ENCODE measurements at places on chromosomes 4 and X.

DNA sequence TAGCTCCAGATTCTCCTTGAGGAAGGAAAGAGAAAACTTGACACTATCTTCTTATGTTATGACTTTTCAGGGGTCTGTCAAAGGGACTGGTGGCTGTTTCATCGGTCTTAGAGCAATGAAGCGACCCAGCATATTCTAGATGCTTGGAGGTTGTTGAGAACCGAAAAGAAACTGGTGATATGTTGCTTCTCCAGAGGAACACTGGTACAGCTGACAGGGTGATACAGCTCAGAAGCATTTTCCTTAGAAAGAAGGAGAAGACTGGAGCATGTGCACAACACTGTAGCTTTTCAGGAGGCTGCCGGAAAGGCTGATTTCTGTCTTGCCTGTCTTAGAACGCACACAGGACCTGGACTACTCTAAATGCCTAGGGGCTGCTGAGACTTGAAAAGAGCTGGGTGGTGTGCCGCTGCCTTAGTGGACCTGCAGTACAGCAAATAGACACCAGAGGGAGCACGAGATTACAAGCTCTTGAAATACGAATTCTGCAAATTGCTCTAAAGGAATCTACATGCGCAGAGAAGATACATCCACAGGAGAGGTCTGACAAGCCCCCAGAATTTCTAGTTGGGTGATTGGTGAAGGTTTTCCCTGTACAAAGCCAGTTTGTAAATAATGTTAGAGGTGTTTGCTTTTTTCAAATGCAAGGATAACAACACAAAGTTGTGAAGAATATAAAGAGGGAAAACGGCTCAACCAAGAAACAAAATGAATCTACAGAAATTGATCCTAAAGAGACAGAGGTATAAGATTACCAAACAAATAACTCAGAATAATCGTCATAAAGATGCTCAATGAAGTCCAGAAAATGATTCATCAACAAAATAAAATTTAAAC is 223.1 kb upstream of the DMD start:
- DNase-seq: peak; percentile 1

GRCh38 chr4:152586668-152587067 is 50.8 kb upstream of the FBXW7 start:
- DNase-seq: no peak

GRCh38 chr4:165222651-165222994 is 15.3 kb downstream of the KLHL2 start:
- DNase-seq: no peak

DNA sequence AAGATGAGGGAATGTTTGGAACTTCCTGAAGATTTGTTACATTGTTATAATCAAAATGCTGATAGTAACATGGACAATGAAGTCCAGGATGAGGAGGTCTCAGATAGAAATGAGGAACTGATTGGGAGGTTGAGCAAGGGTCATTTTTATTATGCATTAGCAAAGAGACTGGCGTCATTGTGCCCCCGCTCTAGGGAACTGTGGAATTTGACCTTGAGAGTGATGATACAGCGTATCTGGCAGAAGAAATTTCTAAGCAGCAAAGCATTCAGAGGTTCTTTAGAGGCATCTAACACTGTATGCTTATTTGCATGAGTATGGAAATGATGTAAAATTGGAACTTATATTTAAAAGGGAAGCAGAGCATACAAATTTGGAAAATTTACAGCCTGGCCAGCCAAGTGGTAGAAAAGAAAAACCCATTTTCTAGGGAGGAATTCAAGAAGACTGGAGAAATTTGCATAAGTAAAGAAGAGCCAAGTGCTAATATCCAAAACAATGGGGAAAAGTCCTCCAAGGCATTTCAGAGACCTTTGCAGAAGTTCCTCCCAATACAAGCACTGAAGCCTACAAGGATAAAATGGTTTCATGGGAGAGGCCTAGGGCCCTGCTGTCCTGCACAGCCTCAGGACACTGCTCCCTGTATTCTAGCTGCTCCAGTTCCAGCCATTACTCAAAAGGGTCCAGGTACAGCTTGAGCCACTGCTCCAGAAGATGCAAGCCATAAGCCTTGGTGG is 483.0 kb upstream of the NDST4 start:
- no peak for DNase-seq

GRCh38 chr4:188127214-188127874 is 11.9 kb upstream of the TRIML1 start:
- DNase-seq: no peak

DNA sequence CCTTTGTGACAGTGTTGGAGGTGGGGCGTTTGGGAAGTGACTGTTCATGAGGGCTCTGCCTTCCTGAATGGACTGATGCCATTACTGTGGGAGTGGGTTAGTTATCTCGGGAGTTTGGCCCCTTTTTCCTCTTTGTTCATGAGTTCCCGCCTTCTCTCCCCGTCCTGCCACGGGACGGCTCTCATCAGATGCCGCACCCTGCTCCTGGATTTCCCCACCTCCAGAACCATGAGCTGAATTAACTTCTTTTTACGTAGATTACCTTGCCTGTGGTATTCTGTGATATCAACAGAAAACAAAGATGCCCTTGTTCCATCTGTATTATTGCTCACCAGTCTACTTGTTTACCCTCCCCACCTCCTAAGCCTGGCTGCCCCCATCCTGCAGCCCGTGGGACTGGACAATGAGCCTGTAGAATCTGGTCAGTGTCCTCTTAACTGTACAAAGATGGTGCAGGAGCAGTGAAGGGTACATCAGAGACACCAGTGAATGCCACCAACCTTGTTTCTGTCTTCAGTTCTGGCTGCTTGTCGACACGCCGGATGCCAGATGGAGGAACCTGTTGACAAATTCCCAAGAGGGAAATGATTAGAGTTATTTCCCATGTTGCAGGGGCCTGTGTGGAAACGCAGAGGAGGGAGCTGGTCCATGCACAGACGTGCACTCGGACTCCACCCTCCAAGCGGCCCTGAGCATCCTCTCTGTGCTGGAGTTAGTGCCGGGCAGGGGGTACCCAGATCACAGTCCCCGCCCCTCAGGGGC is 104.7 kb downstream of the ABLIM2 start:
- DNase-seq: peak; percentile 79

- no peak for DNase-seq
These were observed 238.1 kb downstream of the DHRSX start for GRCh38 chrX:2262668-2263055.

GRCh38 chr4:88163336-88163735 is 4.9 kb upstream of the ABCG2 start:
- no peak for DNase-seq

- DNase-seq: no peak
These were observed 3.0 kb upstream of the NDP start for GRCh38 chrX:43976205-43976604.

- DNase-seq: no peak
These were observed 144.2 kb upstream of the WDR1 start for GRCh38 chr4:10260777-10261176.

GRCh38 chr4:25928379-25929297 is 14.6 kb downstream of the SMIM20 start:
- DNase-seq: no peak

GRCh38 chrX:1578511-1579173 is 12.8 kb upstream of the AKAP17A start:
- DNase-seq: no peak

DNA sequence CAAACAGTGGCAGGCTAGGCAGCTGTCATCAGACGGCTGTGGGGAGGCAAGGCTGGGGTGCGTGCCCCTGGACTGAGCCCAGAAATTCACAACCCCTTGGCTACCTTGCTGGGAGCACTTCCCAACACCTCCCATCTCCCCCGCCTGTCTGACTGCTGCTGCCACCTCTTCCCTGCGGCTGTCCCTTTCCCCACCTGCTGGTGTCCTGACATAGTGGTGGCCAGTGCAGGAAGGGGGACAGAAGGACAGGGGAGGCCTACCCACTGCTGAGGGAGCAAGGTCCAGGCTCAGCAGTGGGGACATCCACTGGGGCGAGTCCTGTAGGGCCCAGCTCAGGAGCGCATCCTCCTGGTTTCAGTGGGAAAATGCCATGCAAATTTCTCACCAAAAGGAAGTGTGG is 3.4 kb downstream of the ABCD1 start:
- no peak for DNase-seq

DNA sequence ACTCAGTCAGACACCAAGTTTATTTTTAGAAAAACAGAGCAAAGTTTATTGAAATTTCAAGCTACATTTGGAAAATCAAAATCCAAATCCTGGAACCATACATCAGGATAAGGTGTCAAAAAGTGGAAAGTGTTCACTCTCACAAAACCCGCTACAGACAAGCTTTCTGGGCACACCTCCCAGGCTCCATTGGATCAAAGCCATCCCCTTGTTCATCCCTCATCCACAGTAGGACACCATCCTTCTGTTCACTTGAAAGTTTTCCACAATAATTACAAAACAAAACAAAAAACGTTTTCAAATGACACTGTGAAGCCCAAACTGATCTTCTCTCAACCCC is 62.4 kb downstream of the TSC22D3 start:
- no peak for DNase-seq

DNA sequence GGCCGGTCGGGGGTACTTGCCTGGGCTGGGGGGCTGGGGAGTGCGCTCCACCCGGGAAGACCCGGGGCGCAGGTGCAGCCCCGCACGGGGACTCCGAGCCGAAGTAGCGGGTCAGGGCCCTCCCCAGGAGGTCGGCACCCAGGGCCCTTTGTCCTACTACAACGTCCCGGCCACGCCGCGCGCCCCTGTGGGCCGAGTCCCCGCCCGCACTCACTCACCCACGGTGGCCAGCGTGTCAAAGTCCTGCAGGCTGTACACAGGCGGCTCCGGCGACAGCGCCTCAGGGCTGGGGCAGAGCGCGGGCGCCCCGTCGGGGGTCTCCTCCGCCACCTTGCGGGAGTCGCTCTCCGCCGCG is 602 bp downstream of the PRKX start:
- DNase-seq: no peak

DNA sequence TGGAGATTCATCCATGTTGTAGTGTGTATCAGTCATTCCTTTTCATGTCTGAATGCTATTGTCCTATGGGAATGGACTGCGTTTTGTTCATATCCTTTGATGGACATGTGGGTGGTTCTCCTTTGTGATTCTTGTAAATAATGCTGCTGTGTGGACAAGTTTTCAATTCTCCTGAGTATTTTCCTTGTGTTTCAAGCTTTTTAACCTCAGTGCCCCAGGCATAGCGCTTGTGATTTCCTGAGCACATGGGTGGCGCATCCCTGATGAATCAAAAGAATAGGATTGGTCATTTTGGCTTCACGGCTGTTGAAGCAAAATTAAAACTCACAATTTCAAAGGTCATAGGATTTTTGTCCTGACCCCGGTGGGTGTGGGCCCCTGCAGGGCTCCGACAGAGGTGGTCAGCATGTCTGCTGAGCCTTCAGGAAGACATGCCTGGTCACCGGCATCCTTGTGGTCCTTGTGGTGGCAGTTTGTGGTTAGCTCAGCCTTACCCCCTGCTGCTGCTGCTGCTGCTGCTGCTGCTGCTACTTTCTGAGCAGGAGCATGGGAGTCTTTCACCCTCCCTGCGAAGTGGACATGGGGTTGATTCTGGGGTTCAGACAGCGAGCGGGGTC is 30.0 kb downstream of the SHROOM2 start:
- no peak for DNase-seq

DNA sequence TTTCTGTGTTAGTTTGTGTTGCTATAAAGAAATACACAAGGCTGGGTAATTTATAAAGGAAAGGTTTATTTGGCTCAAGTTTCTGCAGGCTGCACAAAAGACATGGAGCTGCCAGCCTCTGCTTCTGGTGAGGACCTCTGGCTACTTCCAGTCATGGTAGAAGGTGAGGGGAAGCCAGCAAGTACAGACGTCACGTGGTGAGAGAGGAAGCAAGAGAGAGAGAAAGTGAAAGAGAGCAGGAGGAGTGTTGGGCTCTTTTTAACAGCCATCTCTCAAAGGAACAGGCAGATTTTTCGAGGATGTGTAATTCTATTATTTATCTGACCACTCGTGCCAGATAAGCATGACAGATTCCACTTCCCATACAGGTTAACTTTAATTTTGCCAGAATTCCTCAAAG is 1199.1 kb downstream of the ADGRL3 start:
- no peak for DNase-seq

GRCh38 chrX:79371640-79372039 is 4.5 kb upstream of the ITM2A start:
- DNase-seq: no peak

DNA sequence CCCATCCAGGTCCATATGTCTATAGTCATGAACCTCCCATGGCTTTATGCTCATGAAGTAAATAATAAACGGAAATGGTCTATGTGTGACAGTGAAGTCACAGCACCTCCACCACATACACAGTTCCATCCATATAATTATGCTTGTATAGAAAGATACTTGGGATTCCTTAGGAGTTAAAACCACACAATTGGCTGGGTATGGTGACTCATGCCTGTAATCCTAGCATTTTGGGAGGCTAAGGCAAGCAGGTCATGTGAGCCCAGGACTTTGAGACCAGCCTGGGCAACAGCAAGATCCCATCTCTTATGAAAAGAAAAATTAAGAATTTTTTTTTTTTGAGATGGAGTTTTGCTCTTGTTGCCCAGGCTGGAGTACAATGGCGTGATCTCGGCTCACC is 55.6 kb upstream of the RBM47 start:
- DNase-seq: no peak

- DNase-seq: peak; percentile 0
These were observed 42.7 kb upstream of the RASSF6 start for GRCh38 chr4:73662709-73663546.

GRCh38 chrX:43140582-43140981 is 362.6 kb upstream of the PPP1R2C start:
- no peak for DNase-seq

GRCh38 chr4:75338352-75338880 is 175.8 kb downstream of the RCHY1 start:
- no peak for DNase-seq

DNA sequence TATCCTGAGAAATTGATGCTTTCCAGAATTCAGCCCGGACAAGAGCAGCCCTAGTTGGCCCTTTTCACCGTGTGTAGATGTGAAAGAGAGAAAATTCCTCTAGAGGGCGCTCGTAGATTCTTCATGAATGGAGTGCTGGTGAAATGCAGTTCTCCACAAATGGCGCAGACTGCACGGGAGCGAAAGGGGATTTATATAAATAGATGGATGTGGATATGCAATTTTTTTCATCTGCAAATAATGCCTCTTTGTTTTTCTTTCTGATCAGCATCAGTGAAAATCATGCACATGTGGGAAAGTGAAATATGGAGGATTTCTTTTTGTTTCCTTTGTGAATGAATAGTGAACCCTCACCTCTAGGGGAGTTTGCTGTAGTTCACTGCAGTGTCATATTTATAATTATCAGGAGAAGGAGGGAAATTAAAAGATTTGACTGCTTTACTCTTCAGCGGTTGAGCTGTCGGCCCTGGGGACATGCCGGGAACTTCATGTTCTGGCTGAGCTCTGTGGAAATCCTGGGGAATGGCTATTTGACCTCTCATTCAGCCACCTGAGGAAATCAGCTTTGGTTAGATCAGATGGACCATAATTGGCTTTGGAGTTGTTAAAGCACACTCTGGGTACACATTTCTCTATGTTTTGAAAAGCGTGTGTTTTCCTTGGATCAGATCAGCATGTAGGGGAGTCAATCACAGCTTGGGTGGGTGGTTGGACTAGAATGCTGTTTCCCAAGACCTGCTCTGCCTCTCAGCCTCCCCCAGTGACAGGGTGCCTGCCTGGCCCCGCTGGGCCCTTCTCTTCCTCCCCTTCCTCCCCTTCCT is 115.0 kb upstream of the SHISA3 start:
- peak; percentile 23 for DNase-seq
